Stimulated activated CD8-positive, alpha-beta memory T cell treated with anti-CD3 and anti-CD28 coated beads, Interleukin-7, amount 100 ng/mL, for 1 hour (primary cell): ENCODE measurements at places on chromosomes 3 and 15.
A peak's percentile ranks its signal among the peaks of the same experiment; 100 is the strongest.

DNA sequence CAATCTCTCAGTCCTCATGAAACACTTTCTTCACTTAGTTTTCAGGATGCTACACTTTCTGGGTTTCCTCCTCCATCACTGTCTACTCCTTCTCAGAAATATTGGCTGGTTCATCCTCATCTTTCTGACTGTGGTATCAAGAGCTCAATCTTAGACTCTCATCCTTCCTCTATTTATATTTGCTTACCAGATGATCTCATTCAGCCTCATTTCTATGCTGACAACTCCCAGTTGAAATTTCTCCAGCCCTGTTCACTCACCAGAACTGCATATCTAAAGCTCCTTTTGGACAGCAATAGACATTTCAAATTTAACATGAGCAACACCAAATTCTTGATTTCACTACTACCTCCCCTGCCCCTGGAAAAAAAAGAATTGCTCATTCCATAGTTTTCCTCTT lies 48.0 kb upstream of the FBN1 start:
- DNase-seq = no peak

DNA sequence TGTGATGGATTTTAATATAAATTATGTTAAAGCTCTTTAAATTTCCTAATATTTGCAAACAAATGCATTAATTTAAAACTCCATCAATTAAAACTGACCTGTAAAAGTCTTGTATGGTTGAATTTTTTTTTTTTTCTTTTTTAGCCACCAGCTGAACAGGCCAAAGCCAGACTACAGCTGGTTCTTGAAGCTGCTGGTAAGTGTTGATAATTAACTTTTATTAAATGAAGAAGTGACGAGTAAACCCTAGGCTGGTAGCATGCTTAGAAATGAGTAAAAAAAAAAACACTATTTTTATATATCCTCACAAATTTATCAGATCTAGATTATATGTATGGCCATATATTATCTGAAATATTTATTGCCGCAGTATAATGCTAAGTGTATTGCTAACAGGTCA lies 216.3 kb upstream of the MLF1 start:
- no peak for DNase-seq

DNA sequence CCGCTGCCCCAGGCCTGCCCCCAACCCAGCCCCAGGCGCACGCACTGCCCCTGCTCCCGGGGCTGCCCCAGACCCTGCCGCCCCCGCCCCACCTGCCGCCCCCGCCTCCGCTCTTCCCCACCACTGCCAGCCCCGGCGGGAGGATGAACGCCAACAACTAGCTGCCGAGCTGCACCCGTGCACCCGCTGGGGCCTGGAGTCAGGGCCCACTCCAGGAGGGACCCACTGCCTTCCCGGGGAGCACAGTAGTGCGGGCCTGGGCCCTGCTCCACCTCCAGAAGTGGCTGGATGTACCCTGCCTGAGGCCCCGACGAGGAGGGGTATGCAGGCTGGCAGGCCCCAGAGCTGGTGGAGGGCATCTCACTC lies 10.9 kb downstream of the ZBTB47 start:
- no peak for DNase-seq

DNA sequence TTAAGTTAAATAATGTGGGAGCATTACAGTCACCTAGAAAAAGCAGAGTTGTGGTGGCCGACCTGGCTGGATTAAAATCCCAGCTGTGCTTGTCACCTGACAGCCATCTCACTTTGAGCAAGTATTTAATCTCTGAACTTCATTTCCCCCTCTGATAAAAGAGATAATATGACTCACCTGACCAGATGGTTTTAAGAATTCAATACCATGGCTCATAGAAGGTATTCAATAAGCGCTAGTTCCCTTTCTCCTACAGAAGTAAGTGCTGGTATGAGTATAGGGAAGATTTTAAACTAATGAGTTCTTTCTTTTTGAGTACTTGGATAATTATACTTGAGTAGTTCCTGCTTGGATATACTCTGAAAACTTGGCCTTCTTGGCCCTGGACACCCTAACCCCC lies 325.5 kb downstream of the IL5RA start:
- DNase-seq = no peak

DNA sequence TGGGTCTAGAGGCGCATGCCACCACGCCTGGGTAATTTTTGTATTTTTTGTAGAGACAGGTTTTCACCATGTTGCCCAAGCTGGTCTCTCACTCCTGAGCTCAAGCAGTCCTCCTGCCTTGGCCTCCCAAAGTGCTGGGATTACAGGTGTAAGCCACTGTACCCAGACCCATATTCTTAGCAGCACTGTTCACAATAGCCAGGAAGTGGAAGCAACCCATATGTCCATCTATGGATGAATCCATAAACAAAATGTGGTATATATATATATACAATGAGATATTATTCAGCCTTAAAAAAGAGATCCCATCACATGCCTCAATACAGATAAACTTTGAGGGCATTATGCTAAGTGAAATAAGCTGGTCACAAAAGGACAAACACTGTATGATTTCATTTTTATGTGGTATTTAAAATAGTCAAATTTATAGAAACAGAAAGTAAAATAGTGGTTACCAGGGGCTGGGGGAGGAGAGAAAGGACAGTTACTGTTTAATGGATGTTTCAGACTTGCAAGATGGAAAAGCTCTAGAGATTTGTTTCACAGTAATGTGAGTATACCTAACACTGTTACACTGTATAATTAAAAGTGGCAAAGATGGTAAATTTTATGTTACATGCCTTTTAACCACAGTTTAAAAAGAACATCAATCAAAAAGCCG lies 35.7 kb upstream of the GRAMD1C start:
- no peak for DNase-seq

DNA sequence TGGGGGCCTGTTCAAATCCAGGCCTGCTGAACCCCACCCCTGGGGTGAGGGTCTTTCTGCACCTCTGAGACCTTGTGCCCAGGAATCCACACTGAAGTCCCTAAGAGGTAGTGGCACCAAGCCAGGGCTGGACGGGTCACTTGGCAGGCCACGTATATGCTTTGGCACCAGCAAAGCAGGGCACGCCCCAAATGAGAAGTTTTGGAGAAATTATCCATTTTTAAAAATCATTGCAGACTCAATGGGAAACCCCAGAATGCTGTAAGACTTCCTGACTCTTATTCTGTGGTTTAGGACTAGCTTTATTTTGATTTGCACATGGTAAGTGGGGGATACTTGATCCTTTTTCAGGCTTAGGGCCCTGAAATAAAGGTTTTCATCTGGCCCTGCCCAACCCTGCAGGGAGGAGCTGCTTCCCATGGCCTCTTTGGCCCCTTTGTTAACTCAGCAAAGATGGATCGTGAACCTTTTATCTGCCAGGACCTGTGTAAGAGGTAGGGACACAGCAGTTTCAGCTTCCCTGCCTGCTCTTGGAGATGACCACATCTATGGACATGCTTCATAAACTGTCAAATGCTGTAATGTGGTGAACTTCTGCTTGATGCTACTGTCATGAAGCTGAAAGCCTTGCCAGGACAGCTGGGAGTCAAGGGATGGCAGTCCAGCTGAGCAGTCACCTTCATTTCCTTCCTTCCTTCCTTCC lies 88.0 kb downstream of the HMG20A start:
- DNase-seq = no peak

DNA sequence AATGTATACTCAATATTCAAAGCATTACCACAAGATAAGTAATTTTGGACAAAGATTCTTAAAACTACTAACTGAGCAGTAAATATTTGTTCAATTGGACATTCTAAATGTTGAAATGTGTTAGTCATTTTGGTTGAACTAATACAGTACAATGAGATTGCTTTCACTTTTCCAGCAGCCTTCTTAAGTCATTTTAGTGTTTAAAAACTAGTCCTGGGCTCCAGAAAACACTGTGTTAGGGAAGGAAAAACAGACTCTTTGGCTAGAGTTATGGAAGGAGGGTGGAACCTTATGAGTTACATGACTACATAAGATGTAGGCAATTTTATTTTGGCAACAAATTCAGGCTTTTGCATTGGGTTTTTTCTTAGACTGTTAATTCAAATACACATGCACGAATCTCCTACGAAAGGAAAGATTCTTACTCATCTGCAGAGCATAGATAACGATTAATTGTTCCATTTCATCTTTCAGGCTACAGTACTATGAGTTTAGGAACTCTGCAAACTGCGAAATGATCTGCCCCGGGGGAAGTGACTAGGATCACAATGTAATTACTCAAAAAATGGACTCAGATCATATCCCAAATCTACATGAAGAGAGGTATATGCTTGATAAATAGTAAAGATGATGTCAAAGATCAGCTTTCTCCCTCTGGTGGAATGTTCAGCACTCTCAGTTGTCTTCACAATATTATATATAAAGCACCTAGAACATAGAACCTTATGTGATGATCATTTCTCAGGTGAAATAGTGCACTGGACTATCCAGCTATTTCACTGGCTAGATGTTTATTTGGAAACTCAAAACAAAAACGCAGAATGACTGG lies 492.8 kb upstream of the MDFIC2 start:
- no peak for DNase-seq

GRCh38 chr3:101216710-101217465 lies 103.5 kb downstream of the IMPG2 start:
- DNase-seq = no peak

DNA sequence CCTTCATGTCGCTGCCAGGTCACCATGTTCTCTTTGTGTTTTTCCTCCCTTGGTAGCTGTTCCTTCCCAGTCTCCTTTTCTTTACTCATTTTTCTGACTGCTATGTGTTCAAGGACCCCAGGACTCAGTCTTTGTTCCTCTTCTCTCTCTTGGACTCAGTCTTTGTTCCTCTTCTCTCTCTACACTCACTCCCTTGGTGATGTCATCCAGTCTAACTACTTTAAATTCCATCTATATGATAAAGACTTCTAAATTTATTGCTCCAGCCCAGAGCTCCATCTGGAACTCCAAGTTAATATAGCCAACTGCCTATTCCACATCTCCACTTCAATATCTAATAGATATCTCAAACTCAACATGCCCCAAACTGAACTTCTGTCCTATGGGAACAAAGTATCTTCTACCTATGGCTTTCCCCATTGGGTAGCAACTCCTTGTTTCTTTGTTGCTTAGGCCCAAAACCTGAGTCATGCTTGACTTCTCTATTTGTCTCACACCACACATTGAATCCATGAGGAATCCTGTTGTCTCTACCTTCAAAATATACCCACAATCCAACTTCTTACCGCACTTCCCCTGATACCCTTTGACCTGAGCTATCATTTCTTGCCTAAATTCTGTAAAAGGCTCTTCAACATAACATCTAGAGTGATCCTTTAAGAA lies 4.9 kb upstream of the DYNC1LI1 start:
- no peak for DNase-seq

DNA sequence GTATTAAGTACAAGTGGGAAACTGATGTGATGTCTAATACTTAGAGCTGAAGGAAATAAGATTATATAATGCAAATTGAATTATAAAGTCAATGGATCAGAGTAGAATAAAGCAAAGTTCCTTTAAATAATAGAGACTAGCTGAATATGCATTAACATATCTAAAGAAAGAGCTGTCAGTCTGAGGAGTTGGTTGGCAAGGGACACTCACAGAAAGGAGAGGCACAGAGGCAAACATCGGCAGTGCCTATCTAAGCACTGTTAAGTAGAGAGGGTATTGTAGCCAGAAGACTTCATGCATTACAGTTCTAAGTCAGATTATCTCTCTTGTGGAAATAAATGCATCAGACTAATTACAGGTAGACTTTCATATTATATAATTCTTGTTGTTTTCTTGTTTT lies 16.6 kb downstream of the NRG4 start:
- DNase-seq = no peak

- no peak for DNase-seq
Measured at GRCh38 chr3:187084126-187084525, 55.2 kb downstream of the RPL39L start.

DNA sequence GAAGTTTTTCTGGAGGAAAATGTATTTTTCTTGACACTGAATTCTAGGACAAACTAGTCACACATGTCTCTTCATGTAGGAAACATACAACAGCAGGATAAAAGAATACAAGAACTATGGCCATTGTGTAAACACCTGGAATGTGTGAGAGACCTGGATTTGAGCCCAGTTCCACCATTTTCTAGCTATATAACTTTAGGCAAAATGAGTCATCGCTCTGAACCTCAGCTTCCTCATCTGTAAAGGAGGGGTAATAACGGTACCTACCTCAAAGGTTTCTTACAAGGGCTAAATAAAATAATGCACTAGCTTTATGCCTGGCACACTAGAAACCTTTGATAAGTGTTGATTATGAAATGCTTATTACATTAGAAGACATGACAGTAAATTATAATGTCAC lies 57.8 kb downstream of the RIOX2 start:
- DNase-seq = no peak

DNA sequence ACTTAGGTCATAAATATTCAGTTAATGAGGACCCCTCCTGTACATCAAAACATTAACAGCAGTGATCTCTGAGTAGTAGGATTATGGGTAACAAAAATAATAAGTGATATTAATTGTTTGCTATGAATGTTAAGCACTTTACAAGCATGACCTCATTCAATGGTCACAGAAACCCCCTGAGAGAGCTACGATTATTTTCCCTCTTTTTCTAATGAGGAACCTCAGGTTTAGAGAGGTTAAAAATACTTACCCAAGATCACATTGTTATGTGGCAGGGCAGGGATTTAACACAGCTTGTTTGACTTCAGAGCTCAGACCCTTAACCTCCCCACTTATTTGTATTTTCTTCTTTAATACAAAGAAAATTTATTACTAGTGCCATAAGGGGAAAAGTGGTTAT lies 228.2 kb downstream of the TBL1XR1 start:
- DNase-seq = no peak

GRCh38 chr15:63503739-63504246 lies 600 bp upstream of the USP3 start:
- DNase-seq = peak; percentile 70

DNA sequence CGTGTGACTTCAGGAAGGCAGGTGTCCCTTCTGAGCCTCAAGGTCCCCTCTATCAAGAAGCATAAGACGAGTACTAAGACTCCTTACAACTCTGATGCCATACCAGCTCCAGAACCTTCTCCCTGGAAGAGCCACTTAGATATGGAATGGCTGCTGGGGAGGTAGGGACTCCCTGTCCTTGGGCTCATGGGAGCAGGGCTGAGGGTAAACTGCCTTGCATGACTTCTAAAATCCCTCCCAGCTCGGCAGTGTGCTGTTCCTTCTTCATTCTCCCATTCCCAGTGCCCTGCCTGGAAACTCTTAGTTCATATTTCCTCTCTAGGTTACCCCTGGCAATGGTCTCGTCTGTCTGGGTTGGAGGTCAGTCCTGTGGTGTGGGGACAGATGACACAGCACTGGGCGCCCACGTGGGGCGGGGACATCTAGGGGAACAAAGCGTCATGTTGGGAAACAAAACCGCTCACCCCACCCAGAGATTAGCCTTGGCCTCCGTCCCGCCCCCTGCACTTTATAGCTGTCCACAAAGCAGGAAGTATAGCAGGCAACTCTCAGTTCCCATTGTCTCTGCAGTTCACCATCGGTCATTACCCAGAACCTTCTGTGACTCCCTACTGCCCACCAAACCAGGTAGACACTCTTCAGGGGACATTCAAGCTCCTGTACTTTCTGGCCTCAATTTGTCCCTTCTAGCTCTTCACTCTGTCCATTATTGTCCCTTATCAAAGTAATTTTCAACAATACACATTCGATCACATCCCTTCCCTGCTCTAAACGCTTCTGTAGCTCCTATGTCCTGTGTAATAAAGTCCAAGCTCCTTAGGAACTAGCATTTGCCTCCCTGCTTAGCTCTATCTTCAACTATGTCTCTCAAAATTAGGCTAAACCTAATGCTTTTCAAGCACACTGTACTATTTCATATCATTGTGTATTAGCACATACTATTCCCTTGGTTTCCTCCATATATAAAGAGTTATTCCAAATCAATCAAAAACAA lies 73.8 kb downstream of the IQSEC1 start:
- no peak for DNase-seq
